ENCODE measurements at places on chromosomes 2 and 18.
A peak's percentile ranks its signal among the peaks of the same experiment; 100 is the strongest.

- no peak for DNase-seq
Observed at GRCh38 chr18:59276047-59276446, 2.8 kb upstream of the RAX start.

GRCh38 chr2:238256594-238257104 lies 16.8 kb upstream of the HES6 start:
- peak; percentile 60 for DNase-seq

- no peak for DNase-seq
Observed at GRCh38 chr18:57077786-57078552, 68.9 kb upstream of the BOD1L2 start.

DNA sequence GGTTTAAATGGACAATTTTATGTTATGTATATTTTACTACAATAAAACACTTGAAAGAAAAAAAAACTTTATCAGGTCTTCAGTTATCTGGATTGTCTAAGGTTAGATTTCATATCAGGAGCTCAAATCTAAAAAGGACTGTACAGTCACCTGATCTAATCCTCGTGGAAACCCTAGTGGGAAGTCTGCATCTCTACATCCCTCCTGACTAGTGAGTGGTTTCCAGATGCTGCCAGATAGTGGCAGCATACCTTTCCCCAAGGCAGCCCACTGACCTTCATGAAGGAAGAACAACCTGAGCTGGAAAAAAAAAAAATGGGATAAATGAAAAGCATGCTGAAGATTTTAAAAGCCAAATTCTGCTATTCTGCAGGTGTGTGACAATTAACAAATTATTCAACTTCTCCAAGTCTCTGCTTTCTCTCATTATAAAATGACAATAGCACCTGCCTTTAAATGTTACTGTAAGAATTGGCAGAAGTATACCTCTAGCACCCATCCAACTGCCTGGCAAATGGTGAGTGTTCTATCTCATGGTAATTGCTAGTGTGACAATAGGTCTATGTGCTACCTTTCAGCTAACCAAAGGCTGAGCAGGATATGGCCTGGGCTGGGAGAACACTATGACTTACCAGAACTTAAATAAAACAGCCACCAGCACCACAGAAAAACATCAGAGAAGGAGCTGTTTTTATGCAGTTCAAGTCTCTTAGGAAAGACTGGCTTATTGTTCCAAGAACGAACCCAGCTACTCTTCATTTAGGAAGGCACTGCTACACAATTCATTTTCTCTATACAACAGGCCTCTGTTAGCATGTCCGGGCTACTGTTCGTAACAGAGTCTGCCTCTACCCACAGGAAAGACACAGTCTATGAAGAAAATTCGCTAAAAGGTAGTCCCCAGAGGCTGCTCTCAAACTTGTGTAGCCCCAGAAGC lies 8.6 kb downstream of the CLASP1 start:
- DNase-seq, result no peak

DNA sequence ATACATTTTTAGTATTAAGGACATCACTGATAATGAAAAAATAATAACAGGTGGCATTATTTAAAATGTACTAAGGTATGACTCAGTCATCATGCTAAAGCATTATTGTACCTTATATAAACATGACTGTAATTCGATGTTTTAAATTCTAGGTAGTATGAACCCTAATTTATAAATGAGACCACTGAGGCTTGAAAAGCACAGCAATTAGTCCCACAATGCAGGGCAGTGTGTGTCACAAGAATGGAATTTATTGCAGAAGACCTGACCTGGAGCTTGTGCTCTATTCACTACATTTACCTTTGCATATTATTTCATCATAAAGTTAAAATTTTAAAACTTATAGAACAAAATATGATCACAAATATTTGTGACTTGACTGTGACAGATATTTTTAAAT lies 358.5 kb upstream of the DSEL start:
- no peak for DNase-seq

DNA sequence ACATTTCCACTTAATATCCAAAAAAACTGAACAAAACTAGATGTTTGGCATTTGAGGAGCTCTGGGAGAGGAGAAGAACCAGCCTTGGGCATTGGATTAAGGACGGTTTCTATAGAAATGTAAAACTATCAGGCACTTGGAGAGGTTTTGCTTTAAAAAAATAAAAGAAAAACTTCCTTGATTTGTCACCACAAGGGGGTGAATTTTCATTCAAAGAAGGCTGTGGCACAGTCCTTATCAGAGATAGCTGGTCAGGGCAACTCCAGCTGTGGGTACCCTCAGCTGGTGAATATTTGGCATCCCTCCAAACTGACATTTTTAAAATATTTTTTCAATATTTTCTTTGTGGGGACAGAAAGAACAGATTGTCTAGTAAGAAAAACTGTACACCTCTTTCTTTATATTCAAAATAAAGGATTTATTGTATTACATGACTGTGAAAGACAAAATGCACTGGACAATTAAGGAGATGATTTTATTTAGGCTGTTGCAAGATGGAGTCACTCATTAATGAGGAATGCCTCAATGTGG lies 46.1 kb upstream of the TBC1D8 start:
- no peak for DNase-seq

- no peak for DNase-seq
Observed at GRCh38 chr2:45320956-45321355, 290.1 kb downstream of the SRBD1 start.

GRCh38 chr2:203327582-203327900 lies 653 bp upstream of the ABI2 start:
- DNase-seq, result peak; percentile 2

GRCh38 chr2:216015722-216016464 lies 2.5 kb upstream of the MREG start:
- DNase-seq, result peak; percentile 12

- no peak for DNase-seq
Observed at GRCh38 chr2:105519516-105519915, 120.7 kb upstream of the FHL2 start.

- DNase-seq, result no peak
Observed at GRCh38 chr2:128269063-128269989, 49.3 kb downstream of the HS6ST1 start.

GRCh38 chr2:204357286-204357685 lies 188.0 kb upstream of the PARD3B start:
- no peak for DNase-seq

DNA sequence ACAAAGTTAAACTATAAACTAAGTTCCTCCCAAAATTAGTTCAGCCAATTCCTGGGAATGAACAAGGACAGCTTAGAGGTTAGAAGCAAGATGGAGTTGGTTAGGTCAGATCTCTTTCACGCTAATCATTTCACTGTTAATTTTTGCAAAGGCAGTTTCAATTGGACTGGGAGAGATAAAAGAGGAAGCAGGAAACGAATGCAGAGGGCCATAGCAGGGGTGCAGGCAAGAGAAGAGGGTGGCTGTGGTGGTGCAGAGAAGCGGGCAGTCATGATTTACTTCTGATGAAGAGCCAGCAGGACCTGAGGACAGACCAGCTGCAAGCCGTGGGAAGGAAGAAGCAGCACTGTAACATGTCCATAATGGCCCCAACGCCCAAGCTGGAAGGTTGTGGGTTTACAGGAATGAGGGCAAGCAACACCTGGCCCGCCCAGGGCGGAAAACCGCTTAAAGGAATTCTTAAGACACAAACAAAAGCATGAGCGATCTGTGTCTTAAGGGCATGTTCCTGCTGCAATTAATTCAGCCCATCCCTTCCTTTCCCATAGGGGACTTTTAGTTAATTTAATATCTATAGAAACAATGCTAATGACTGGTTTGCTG lies 4.1 kb upstream of the RMP24 start:
- DNase-seq, result no peak

DNA sequence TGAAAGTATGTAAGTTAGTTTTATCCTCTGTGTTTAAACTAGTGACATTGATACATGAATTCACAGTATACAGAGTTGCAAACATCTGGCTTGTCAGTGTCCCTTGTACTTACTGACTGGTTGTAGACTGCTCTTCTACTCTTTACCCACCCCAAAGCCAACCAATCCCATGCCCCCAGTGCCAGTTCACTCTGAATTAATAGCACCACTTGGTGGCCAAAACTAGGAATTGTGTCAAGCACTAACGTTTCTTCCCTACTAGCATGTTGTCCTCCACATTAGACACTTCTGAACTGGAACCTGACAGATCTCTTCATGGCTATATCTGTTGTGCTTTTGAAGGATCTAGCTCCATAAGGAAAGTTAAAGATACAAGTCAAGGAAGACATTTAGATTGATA lies 27.2 kb upstream of the OTX1 start:
- DNase-seq, result no peak

- no peak for DNase-seq
Observed at GRCh38 chr18:66564236-66564635, 39.7 kb downstream of the CDH19 start.
